ENCODE measurements at places on chromosomes 6 and 20. TPM values are rescaled to one million over a fixed set of nuclear protein-coding genes. Genes with fewer than 3 reads are reported as not detected.
A peak's percentile ranks its signal among the peaks of the same experiment; 100 is the strongest.

DNA sequence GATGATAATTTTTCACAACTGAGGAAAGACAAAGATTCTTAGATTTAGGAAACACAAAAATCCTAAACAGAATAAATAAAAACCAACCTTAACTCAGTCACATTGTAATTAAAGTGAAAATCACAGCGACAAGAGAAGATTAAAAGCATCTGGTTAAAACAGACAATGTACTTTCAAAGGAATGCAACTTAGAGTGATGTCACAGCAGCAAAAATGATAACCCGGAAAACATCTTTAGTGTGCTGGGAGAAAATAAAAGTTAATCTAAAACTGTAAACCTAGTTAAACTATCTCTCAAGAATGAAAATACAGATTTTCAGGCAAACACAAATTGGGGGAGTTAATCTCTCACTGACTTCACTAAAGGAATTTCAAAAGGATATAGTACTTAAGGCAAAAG is 76.8 kb upstream of the OGFRL1 start:
- no peak for DNase-seq

DNA sequence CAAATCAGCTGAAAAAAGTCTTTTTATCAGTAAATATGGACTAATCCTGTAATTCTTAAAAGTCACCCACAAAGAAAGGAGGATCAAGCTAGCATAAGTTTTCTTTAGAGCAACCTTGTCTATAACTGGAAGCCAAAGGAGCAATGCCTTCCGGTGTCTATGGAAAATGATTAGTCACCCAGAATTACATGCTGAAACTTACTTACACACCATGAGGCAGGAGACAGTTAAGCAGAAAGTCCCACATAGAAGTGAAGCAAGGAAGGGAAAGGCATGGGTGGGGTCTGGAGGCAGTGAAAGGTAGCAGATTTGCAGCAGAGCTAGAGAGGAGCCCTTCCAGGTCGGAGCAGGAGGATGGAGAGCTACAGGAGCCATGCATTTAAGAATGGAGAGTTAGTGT is 153.7 kb upstream of the RIPOR2 start:
- peak; percentile 70 for DNase-seq

DNA sequence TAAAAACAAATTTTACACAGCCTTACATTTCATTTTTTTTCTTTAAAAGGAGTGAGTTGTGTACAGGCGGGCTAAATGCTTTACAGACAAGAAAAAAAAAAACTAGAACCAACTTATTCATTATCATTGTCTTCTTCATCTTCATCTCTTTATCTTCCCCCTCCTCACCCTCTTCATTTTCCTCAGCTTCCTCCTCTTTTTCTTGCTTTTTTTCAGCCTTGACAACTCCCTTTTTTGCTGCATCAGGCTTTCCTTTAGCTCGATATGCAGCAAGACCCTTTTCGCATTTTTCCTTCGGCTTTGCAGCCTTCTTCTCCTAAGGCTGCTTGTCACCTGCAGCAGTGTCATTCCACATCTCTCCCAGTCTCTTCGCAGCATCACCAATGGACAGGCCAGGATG is 86.9 kb upstream of the GCM1 start:
- no peak for DNase-seq

DNA sequence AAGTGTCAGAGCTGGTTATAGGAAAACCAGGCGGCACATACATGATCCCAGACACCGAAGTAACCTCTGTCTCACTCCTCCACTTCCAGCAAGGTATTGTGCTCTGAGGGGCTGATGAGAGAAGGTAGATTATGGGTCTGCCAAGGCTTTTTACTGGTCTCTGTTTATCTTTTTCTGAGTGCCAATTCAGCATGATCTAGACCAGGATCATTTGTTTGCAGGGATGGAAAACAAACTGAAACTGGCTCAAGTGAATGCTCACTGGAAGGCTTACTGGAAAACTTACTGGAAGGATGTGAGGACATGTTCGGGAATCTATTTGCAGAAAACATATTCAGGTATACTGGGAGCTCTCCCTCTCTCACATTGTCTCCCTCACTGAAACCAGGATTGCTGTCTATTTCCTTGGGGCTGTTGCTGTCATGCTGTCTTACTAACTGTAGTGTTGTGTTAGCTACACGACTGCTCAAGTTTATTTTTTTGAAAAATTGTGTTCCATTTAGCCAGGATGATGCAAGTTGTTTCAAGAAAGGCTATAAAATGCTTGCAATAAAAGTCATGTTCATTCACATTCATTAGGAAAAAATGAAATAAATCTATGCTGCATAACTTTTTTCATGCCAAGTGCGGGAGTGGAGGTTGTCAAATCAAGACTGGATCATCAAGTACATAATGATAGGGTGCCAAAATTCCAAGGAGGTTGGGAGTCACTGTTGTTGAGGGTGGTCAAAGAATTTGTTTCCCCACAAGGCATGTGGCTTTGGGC is 37.0 kb downstream of the KLHL31 start:
- DNase-seq: peak; percentile 91

- no peak for DNase-seq
Measured at GRCh38 chr6:85662251-85662650, 19.6 kb upstream of the SYNCRIP start.

Gene SIM1
- total RNA-seq: not detected

Gene CHRNA4
- not detected for total RNA-seq

Gene RAB5IF
- 112 TPM for total RNA-seq

- no peak for DNase-seq
Measured at GRCh38 chr20:7897781-7898364, 42.4 kb downstream of the HAO1 start.

Gene ERVFRD-1
- not detected for total RNA-seq
